ENCODE measurements at places on chromosomes 2 and 18. TPM values are rescaled to one million over a fixed set of nuclear protein-coding genes. Genes with fewer than 3 reads are reported as not detected.
A peak's percentile ranks its signal among the peaks of the same experiment; 100 is the strongest.

DNA sequence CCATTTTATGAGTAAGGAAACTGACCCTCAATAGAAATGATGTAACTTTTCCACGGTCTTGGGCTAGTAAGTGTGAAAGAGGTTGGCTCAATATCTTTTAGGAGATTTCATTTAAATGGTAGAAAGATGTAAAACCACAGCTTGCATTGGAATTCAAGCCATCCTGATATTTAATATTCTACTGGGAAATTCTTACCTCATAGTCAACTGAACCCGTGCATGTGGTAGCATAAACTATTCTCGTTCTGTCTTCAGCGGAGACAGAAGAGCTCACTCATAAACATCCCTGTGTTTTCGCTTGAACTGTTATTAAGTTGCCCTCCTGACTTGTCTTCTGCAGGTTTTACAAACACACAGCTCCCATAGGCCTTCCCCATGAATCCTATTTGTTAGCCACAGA lies 8.5 kb upstream of the SPATS2L start:
- no peak for DNase-seq

GRCh38 chr2:105730170-105730569 lies 14.5 kb upstream of the NCK2 start:
- DNase-seq: no peak

VWA3B gene
- total RNA-seq: not detected

DNA sequence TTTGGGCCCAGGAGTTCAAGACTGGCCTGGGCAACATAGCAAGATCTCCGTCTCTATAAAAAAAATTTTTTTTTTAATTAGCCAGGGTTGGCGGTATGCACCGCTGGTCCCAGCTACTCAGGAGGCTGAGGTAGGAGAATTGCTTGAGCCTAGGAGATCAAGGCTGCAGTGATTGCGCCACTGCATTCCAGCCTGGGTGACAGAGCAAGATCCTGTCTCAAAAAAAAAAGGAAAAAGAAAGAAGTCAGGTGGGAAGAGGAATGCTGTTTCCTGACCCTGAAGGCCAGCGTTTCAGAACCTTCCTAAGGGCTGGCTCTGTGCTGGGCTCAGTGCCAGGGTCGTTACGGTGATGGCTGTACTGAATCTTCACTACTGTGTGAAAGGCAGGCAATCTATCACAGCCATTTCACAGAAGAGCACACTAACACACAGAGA lies 35.0 kb upstream of the AGAP1 start:
- peak; percentile 48 for DNase-seq

DNA sequence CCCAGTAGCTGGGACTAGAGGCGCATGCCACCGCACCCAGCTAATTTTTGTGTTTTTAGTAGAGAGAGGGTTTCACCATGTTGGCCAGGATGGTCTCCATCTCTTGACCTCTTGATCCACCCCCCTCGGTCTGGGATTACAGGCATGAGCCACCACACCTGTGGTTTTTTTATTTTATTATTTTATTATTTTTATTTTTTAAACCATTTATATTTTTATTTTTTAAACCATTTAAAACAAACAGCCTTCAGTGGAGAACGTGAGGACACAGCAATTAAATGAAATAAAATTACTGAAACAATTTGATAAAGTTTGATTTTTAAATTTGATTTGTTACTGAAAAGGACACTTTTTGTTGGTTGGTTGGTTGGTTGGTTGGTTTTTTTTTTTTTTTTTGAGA lies 181.0 kb downstream of the AGAP1 start:
- DNase-seq: no peak

GRCh38 chr2:162245061-162245460 lies 1.8 kb upstream of the FAP start:
- no peak for DNase-seq

C2orf66 gene
- not detected for total RNA-seq

DNA sequence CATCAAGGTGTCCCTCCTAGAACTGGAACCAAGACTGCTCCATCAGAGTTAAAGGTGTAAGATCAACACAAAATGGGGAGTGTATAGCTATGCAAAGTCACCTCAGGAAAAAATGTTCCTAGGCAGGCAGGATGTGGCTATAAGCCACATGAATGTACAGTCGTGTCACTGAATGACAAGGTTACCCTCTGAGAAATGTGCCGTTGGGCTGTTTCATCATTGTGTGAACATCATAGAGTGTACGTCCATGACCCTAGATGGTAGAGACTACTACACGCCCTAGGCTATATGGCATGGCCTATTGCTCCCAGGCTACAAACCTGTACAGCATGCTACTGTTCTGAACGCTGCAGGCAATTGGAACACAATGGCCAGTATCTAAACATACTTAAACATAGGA lies 24.5 kb downstream of the TYMS start:
- no peak for DNase-seq

DNA sequence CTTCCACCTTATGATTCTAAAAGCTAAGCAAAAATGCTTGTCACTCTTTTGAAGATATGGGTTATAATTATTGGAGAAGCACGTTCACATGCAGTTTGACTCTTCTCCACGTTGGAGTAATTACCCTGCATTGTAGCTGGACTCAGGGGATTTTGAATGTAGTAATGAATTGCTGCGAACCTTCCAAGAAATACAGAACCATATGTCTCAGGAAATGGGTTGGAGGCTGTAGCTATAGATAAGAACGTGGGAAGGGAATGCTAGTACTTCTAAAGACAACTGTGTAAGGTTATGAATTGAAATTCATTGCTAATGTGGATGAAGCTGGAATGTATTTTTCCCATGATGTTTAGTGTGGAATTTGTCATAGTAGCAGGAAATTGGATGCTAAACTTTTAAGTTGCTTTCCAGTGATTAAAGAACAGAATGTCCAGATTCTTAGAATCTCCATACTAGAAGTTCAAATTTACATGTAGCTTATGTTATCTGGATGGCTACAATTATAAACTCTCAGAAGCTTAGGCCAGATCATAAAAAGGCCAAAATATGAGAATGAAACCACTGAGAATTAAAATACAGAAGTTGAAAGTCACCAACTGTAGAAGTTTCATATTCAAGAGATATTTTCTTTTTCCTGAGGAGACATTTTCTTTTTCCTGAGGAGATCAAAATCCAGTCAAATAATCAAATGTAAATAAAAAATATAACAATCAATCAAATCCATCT lies 27.3 kb upstream of the SPOPL start:
- no peak for DNase-seq

GRCh38 chr2:31784868-31785267 lies 204.1 kb upstream of the SRD5A2 start:
- DNase-seq: no peak

NYAP2 gene
- total RNA-seq: not detected

ARL4C gene
- 23.5 TPM for total RNA-seq

C2orf78 gene
- total RNA-seq: not detected

- DNase-seq: no peak
These were observed 26.4 kb upstream of the CYTIP start for GRCh38 chr2:157470321-157470720.

- DNase-seq: no peak
These were observed 223.9 kb downstream of the LDLRAD4 start for GRCh38 chr18:13442451-13442850.

BMP10 gene
- not detected for total RNA-seq

GRCh38 chr18:74897971-74898657 lies 300.4 kb downstream of the ZNF407 start:
- no peak for DNase-seq

ALLC gene
- 0.16 TPM for total RNA-seq

- no peak for DNase-seq
These were observed 1.2 kb upstream of the ARHGAP28 start for GRCh38 chr18:6728331-6728730.

GRCh38 chr18:75472906-75473305 lies 45.4 kb upstream of the SMIM21 start:
- DNase-seq: no peak

HTR2B gene
- total RNA-seq: 0.29 TPM

- no peak for DNase-seq
These were observed 202.1 kb downstream of the SH3RF3 start for GRCh38 chr2:109331081-109331480.

DNA sequence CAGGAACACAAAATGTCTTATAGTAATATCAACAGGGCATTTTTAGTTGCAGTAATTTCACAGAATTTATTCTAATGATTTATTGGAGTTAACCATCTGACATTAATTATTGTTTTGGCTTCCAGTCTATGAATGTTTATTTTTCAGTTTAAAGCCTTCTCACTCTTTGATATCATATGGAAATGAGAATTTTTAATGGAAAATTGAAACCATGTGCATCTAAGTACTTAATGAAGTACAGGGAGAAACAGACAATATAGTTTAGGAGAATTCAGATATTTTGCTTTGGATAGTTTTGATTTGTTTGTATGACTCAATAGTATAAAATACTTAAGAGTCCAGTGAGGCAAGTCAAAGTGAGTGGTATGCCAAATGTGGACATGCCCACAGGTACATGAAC lies 126.1 kb downstream of the OLA1 start:
- DNase-seq: no peak

GRCh38 chr2:107278672-107279071 lies 392.7 kb upstream of the ST6GAL2 start:
- DNase-seq: no peak

DNA sequence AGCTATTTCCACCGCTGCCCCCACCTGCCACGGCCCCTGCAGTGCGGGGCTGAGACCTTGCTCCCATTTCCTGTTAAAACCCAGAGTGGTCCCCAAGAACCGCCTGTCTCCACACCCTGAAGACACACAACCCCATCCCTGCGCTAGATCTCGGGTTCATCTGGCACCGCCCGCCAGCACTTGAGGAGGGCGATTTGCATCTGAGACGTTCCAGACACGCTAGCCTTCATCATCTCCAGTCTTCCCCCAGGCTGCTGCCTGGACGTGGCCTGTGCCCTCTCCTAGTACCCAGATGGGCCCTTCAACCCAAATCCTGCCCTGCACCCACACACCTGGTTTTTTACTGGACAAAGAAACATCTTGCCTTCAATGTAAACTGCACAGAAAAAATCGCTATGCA lies 49.8 kb downstream of the SLC66A2 start:
- no peak for DNase-seq

DNA sequence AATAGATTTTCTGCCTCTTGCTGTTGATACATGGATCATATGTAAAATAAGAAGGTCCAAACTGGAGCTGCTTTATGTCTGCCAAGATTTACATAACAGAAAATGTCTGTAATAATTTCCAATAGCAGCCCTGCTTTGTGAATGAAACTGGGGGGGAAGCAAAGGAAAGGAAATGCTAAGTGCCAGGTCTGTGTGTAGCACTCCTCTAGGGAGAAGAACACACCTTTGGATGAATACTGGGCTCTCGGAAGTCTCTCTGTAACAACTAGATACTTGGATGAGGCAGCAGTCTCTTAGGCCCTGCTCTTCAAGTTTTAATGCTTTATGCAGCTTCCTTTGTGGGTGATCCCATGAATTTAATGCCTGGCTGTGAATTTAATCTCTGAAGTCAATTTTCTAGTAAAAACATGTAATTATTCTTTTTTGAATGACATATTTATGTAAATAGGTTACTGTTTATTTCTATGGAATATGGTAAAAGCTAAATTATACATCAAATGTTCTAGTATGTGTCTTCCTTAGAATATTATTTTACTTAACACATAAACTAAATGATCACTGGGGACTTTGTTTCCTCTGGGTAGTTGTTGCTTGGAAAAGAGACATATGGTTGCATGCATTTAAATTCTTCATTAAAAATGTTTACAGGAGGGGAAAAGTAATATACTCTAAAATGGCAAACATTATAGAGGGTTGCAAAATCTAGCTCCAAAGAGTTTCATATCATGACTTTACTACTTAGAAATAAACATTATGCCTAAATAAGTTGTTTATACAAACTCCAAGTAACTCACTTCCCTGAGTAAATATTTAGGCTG lies 336.6 kb upstream of the CWC22 start:
- DNase-seq: no peak

TCF4 gene
- total RNA-seq: 79.6 TPM

LHCGR gene
- 0.64 TPM for total RNA-seq

DNA sequence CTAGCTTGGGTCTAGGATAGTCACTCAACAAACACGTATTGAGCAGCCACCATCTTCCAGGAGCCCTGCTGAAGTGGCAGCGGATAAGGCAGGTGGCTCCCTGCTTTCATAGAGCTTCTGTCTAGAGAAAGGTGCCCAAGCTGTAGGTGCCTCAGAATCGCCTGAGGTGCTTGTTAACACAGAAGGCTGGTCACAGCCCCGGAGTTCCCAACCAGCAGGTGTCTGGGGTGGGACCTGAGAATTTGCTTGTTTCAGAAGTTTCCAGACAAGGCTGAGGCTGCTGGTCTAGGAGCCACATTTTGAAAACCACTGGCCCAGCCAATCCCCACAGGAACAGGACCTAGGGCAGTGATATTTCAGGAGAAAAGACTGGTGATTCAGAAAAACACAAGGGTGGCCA lies 45.3 kb upstream of the SMAD7 start:
- no peak for DNase-seq

DNA sequence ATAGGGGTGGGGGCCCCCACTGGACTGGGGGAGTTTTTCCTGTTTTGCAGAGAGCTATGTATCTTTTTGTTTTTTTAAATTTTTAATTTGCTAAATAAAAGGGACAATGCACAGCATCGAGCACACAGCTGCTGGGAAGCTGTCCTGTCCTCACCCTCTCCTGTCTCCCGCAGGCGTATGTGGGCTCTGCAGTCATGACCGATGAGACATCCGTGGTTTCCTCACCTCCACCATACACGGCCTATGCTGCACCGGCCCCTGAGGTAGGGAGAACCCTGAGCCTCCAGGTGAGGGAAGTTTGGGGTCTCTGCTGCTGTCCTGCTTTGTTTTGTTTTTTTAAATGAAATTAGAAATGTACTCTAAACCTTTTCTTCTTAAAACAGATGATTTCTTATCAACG lies 27.6 kb downstream of the PLEKHB2 start:
- no peak for DNase-seq
